NCI-H1436 treated with DMSO at 0.1 percent for 48 hours (cell line): ENCODE measurements at places on chromosomes 6 and 20.

DNA sequence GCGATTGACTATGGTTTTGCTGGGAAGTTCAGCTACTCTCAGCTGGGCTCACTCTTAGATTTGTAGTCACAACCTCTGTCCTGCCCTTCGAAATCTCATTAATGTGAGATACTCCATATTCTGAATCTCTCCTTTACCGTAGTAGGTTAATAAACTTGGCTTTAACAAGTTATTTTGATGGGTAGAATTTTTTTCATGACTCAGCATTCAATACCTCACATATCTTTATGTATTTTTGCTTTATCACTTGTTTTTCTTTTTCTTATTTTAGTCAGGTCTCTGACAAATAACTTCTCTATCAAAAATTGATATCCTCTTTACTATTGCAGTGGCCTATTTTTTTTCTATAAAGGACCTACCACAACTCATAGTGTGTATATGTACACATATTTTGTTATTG is 855.2 kb upstream of the ADGRB3 start:
- no peak for DNase-seq

DNA sequence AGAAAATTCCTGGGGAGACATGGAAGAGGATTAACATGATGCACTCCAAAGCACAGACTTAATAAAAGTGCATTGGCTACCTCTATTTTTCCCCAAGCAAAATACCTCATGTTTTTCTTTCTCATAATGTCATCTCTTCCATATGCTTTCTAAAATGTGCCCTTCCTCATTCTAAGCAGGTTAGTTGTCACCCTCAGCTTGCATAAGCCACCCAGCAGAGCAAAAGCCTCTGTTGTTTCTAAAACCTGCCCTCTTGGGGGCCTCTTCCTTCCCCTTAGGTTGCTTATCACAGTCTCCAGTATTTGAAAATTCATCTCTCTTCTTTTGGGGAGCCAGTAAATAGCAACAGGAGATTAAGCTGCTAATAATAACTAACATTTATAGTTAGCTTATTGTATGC is 183.6 kb upstream of the FLRT3 start:
- no peak for DNase-seq

- DNase-seq: no peak
These were observed 13.2 kb upstream of the FRK start for GRCh38 chr6:116073765-116074440.

DNA sequence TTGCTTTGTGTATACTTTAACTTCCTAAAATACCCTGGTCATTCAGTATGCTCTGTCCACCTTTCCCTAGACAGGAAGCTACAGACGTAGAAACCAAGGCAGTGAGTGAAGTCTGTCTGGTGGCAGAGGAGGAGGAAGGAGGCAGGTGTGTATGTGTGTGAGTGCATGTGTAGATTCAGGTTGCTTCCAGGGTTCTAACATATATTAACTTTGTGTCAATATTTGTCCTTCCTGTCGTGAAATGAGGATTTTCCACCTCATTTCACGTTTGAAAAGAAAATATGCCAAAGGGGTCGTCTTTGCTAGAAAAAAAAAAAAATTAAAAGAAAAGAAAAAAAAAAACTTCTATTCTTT is 411.5 kb downstream of the PKHD1 start:
- DNase-seq: no peak

DNA sequence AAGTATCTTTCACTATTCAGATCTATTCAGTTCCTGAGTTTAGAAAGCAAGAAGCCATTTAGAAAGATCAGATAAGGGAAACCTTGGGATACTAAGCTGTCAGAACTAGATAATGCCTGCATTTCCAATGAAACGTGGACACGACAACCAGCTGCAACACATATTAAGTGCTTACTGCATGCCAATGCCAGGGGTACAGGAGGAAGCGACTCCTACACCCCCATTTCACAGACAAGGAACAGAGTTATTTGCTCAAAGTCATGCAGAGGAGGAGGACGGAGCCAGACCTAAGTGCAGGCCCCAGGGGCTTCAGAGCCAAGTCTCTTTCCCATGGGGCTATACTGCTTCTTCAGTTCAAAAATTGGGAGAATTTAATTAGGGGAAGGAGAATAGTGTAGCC is 62.4 kb downstream of the PREX1 start:
- DNase-seq: no peak

DNA sequence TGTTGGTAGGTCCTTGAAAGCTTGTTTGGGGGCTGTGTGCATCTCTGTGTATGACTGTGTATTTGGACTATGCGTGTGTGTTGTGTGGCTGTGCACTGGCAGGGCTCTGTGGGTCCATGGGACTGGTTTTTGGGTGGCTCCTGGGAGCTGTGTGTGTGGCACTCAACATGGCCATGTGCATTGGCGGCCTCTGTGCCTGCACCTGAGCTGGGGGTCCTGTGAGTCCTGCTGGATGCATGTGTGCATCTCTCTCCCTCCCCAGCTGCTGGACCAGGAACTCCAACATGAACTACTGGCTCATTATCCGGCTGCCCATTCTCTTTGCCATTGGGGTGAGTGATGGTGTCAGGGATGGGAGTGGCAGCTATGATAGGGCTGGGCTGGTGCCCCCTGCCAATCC is 30.1 kb downstream of the GLP1R start:
- DNase-seq: no peak
